ENCODE measurements at places on chromosomes 6 and 20. TPM values are rescaled to one million over a fixed set of nuclear protein-coding genes. Genes with fewer than 3 reads are reported as not detected.

Gene POU5F1
- total RNA-seq, result not detected

Gene SAYSD1
- 12.1 TPM for total RNA-seq

Gene SCRT2
- total RNA-seq, result not detected

Gene PTPRK
- 0.77 TPM for total RNA-seq

Gene TAPBP
- total RNA-seq, result 344 TPM

Gene PACRG
- total RNA-seq, result 1.6 TPM

DNA sequence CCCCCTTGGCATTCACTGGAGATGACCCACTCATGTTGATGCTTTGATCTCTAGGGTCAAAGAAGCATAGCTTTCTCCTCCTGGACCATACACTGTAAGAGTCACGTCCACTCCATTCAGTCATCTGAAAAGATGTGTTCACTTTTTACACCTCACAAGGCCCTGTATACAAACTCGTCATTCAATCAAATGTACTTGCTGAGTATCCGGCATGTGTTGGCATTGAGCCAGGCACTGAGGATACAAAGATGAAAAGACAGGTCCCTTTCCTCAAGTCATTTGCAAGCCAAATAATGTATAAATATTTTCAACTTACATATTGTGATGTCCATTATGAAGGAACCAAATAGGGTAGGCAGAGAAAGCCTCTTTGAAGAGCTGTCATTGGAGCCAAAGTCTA is 32.6 kb upstream of the CSNK2A1 start:
- no peak for DNase-seq

DNA sequence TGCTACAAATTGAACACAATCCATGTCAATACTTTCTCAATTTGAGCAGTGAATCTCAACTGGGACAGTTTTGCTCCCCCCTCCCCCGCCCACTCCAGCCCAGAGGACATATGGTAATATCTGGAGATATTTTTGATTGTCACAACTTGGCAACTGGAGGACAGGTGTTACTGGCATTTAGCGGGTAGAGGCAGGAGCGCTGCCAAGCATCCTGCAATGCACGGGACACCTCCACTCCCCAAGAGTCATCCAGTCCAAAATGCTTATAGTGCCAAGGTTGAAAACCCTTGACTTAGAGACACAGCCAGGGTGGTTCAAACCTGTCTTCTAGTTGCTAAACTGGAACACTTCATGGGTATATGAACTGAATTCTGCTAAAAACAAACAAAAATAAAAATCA is 26.9 kb upstream of the LRRC1 start:
- DNase-seq, result no peak

GRCh38 chr20:24783631-24784492 is 165.2 kb upstream of the CST7 start:
- no peak for DNase-seq

DNA sequence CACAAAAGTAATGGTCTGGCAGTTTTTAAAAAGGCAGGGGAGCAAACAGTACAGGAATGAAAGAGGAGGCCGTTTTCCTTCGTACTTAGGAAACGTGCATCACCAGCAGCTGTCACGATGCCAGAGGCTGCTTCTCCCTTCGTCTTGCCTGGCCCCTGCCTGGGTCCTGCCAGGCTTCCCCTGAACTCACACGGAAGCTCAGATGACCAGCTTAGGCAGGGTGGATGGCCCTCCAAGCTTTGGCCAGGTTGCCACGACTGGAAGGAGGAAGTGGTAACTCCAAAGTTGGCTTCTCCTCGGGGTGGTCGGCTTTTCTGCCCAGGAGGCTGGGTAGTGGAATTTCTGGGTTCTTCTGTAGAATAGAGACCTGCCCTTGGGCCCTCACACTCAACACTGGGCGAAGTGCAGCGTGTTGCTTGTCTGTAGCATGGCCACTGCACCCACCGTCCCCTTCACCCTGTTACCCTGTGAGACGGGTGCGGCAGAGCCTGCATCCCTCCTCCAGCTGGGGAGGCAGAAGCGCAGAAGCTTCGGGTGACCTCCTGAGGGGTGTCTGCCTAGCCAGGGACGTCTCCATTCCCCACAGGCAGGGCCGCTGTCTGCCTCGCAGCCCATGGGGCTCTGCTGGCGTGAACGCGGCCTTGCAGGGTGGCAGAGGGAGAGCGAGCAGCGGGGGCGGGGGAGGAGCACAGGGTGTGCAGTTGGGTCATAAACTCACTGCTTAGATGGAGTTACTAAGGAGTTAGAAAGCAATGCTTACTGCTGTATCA is 18.4 kb upstream of the RBM38 start:
- no peak for DNase-seq

GRCh38 chr20:47318586-47319516 is 37.6 kb downstream of the ZMYND8 start:
- no peak for DNase-seq

DNA sequence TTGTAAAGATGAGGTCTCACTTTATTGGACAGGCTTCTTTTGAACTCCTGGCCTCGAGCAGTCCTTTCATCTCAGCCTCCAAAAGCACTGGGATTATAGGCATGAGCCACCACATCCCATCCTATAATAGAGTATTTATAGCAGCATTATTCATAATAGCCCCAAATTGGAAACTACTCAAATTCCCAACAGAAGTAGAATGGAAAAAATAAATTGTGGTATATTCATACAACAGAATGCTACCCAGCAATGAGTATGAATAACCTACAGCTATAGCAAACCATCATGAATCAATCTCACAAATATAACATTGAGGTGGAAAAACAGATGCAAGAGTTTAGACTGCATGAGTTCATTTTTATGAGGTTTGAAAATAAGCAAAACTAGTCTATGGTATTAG is 84.8 kb upstream of the BTBD3 start:
- DNase-seq, result no peak

DNA sequence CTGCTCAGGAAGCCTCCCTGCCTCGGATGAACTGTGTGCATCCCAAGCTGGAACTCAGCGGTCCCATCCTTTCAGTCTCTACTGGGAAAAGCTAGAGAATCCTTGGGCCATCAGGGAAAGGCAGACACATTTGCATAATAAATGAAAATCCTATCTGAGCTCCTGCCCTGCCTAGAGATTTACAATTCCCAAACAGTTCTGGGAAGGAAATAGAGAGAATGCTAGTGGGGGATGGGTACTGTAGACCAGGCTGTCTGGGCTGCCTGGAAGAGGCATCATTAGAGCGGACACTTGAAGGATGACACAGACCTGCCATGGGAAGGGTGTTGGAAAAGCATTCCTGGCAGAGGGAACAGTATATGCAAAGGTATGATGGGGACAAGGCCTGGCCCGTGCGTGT is 44.3 kb downstream of the TFAP2C start:
- DNase-seq, result no peak

DNA sequence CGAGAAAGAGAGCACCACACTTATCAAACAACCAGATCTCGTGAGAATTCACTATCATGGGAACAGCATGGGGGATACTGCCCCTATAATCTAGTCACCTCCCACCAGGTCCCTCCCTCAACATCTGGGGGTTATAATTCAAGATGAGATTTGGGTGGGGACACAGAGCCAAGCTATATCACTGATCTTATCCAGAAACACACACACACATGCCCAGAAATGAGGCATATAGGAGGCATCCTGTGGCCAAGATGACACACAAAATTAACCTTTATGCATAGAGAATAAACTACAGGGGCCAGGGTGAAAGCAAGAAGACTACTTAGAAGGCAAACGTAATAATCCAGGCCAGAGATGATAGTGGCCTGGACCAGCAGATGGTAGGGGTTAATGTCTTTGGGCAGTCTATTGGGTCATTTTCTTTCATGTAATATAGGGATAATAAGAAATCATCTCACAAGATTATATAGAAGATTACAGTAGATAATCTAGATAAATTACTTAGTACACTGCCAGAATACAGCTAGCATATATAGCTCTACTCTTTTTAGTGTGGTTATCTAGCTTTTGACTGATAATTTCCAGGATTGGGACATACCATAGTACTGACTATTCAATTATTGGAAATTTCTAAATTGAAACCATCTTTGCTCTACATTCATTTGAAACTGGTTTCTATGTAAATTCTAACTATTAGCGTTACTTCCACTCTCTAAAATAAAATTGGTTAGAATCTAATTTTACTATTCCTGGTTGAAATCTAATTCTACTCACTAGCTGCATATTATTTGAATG is 20.0 kb downstream of the RNF144B start:
- DNase-seq, result no peak

DNA sequence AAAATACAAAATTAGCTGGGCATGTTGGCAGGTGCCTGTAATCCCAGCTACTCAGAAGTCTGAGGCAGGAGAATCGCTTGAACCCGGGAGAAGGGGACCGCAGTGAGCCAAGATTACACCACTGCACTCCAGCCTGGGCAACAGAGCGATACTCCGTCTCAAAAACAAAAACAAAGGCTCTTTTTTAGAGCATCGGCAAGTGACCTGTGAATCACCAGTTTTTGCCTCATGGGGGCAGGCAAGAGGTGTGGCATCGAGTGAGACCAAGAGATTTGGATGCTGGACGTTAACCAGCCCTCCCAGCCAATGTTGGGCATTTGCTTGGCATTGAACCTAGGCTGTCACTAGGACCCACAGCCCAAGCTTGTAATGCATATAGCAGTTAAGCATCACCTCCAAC is 14.6 kb upstream of the CDK5RAP1 start:
- DNase-seq, result no peak

Data from T-helper 17 cell (primary cell).